ENCODE measurements at places on chromosomes 3 and 15.

DNA sequence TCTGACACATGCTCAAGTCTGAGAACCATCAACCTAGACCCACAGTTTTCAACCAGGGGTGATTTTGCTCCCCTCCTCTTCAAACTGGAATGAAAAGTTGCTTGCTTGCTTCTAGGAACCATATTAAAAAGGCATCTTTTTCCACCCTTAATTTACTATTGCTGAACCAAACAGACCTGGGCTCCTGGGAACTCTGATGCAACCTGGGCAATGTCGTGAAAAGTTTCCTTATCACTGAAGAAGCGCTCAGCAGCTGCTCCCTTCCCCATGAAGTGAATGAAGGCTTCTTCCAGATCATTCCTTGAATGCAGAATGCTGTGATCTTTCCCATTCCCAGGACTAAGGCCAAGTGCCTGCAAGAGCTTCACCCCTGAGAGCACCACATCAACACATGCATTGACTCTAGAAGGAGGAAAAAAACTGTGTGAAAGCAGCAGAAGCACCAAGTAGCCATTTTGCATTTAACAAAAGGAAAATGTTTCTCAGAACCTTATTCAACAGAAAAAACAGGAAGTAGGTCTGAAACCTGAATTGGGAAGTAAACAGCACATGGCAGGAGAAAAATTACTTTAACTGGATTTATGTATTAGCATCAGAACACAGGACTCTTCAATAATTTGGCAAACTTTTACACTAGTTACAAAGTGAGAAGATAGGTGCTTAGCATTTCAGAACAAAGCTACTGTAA is 8.7 kb downstream of the ADPGK start:
- DNase-seq, result no peak

DNA sequence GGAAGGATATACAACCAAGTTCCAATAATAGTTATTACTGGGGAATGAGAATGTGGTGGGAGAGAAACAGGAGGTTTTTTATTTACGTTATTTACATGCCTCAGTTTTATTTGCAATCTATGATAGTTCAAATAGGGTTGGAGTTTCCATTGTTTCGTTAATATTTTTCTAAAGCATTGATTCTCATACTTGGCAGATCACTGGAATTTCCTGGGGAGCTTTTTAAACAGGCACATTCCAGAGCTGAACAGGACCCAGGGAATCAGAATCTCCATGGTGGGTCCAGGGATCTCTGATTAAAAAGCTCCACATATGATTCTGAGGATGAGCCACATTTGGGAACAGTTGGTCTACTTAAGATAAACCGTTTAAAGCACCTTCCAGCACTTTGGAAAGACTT is 123.9 kb downstream of the IL20RB start:
- DNase-seq, result no peak

DNA sequence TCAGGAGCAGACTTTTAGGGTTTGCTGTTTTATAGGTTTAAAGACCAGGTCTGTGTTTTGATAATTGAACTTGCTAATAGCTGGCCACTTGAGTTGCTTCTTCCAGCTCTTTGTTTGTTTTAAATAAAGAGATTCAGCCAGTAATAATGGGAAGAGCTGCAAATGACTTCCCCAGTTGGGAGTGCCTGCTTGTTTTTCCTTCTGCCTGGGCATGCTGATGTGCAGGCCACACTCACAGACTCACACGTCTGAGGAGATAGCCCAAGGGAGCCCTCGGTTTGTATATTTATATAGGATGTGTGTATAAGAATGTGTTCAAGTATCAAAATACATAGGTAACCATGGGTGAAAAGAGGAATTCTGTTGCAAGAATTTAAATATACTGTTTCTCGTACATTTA is 78.2 kb upstream of the BOC start:
- no peak for DNase-seq

DNA sequence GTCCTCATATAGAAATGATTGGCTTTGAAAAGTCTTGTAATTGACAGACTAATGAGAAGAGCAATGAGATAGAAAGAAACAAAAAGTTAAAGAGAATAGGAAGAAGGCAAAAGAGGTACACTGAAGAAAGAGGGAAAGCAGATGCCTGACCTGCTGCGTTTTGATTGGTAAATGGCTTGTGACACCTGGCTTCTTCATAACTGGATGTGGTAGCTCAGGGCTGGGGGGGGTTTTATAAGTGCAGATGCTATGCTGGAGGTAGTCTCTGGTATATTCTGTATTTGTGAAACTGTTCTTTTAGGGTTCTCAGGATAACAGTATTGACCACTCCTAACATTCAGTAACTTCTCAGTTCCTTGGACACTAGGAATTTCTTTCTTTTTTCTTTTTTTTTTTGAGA is 1.4 kb downstream of the STARD9 start:
- DNase-seq, result no peak

All from activated naive CD8-positive, alpha-beta T cell treated with anti-CD3 and anti-CD28 coated beads, Interleukin-2, amount 50 U/mL, for 16 hours (primary cell).